Stimulated activated CD8-positive, alpha-beta memory T cell treated with anti-CD3 and anti-CD28 coated beads, Interleukin-4, amount 100 ng/mL, for 1 hour (primary cell): ENCODE measurements at places on chromosomes 1 and 21.

DNA sequence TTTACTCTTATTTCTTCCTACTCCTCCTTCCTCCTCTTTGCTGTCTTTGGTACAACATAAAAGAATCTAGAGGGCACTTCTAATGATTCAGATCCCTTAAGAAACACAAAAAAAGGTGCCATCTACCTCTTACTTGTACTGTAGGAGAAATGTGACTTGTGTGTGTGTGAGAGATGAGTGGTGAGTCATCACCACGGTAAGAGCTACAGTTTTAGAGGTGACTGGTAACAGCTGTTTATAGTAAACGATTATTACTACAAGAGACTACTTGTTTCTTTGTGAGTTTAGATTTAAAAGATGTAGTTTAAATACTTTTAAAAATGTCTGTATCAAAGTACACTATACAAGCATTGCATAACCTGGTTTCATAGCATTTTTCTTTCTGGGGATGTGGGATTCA is 40.4 kb downstream of the SLC35D1 start:
- DNase-seq: no peak

DNA sequence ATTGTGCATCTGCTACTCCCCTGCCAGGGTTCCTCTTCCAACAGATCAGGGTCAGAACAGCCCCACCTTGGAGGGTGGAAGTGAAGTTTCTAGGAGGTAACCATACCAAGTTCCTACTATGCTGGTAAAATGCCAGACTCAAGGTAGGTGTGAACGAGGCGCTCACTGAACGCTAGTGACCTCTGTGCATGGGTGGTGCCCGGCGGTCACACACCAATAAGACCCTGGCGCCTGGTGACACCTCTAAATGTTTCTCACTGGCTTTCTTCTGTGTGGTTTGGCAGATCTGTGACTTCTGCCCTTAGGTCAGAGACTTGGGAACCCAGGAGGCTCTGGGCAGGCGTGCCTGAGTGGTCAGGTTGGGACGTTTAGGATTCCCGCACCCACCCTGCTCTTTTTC is 55.9 kb downstream of the TMCO4 start:
- DNase-seq: no peak

GRCh38 chr1:109444346-109444745 is 18.1 kb upstream of the PSMA5 start:
- DNase-seq: no peak

DNA sequence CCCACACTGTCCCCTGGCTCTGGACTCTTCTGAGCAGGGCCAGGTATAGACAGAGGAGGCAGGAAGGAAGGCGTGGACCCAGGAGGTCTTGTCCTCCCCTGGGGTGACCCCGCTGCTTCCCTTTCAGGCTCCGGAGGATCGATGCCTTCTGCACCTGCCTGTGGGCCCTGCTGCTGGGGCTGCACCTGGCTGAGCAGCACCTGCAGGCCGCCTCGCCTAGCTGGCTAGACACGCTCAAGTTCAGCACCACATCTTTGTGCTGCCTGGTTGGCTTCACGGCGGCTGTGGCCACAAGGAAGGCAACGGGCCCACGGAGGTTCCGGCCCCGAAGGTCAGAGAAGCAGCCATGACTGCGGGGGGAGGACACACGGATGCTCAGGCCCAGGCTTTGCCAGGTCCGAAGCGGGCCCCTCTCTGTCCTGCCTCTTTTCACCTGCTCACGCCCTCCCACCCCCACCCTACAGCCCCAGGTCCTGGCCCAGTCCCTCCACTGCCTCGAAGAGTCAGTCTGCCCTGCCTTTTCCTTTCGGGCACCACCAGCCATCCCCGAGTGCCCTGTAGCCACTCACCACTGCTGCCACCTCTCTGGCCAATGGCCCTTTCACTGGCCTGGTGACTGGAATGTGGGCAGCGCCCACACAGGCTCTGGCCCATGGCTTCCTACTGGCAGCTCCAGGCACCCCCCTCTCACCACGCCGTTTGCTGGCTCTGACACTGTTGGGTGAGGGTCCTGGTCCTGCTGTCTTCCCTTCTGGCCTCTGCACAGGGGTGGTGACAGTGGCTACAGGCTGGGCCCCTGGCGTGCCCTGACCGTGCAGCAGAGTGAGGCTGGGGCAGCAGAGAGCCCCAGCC is 13.5 kb downstream of the TMEM201 start:
- no peak for DNase-seq

DNA sequence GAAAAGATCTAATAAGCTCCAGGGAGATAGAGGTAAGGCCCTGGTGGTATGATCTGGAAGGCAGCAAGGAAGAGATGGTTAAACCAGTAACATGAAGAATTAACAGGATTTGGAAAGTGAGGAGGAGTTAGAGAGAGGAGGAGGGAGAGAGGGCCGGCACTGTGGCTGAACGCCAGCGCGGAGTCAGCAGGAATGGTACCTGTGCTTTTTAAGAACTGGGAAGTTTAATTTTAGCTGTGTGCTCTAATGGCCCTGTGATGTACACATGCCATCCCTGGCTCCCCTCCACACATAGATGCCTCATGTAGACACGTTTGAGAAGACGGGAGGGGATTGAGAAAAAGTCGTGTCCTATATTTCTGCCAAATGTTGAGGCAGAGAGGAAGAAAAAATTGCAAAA is 13.8 kb upstream of the AVPR1B start:
- no peak for DNase-seq

DNA sequence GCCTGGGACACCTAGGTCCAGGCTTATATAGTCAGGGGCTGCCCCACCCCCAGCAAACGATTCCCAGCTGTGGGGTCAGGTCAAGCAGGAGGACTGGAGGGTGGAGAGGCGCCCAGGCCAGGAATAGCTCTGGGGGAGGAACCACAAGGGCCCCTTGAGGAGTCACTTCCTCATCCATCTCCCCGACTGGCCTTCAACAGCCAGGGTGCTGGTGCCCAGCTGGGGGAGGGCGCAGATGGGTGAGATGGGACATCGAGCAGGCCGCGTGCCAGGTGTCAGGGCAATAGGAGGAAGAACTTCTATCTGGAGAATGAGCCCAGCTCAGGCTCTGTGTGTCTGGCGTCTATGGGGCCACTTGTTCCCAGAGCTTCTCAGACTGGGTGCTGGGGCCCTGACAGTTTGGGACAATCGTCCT is 208 bp upstream of the MYBPH start:
- DNase-seq: no peak

GRCh38 chr21:17903029-17903806 is 84.1 kb upstream of the C21orf91 start:
- DNase-seq: no peak

DNA sequence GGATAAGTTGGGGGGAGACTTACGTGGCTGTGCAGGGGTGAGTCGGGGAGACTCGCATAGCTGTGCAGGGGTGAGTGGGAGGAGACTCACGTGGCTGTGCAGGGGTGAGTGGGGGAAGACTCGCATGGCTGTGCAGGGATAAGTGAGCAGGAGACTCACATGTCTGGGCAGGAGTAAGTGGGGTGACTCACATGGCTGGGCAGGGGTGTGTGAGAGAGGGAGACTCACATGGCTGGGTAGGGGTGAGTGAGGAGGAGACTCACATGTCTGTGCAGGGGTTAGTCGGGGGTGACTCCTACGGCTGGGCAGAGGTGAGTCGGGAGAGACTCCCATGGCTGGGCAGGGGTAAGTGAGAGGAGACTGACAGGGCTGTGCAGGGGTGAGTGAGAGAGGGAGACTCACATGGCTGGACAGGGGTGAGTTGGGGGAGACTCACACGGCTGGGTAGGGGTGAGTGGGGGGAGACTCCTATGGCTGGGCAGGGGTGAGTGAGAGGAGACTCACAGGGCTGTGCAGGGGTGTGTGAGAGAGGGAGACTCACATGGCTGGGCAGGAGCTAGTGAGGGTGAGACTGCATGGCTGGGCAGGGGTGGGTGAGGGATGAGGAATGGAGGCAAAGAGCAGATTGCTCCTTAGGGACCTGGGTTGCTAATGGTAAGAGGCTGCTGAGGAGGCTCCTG is 56.0 kb upstream of the ABCG1 start:
- no peak for DNase-seq

GRCh38 chr1:6268415-6268814 is 7.5 kb upstream of the GPR153 start:
- DNase-seq: no peak

- no peak for DNase-seq
Observed at GRCh38 chr1:246332078-246332477, 175.0 kb downstream of the SMYD3 start.

- DNase-seq: no peak
Observed at GRCh38 chr1:75257424-75257823, 123.2 kb downstream of the LHX8 start.

DNA sequence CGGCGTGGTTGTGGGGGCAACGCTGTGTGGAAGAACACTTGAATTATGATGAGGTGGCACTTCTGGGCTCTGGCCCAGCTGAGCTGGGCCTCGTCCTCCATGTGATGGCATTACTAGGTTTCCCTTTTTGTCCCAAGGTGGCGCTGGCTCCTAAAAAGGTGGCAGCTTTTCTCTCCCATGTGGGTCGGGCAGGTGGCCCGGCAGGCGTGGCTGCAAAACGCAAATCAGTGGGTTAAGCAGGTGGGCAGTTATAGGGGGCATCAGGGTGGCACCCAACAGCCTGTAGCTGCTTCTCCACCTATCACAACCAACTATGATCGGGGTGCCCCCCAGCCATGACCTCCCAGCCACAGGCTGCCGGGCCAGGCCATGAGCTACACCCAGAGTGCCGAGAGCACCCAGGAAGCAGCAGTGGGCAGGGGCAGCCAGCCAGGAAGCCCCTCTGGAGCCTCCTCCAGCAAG is 59.6 kb downstream of the KCNAB2 start:
- DNase-seq: no peak

- DNase-seq: no peak
Observed at GRCh38 chr1:84957966-84958365, 38.9 kb downstream of the MCOLN2 start.
